ENCODE measurements at places on chromosomes 12 and 14.

- no peak for DNase-seq
Observed at GRCh38 chr14:34275530-34275929, 186.5 kb downstream of the SPTSSA start.

DNA sequence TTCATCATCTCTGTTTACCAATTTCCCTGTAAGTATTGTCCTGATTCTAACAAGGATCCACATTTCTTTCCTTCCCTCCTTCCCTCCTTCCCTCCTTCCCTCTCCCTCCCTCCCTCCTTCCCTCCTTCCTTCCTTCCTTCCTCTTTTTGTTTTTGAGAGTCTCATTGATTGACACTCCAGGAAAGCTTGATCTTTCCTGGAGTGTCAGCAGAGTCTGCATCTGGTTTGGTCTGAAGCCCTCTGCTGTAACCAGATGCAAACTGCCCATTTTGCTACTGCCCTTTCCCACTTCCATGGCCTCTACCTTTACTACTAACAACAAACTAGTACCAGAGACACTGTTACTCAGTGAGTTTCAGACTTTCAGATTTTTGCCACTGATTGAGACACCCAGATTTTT, 14.4 kb upstream of the OR6C65 start:
- DNase-seq = no peak

DNA sequence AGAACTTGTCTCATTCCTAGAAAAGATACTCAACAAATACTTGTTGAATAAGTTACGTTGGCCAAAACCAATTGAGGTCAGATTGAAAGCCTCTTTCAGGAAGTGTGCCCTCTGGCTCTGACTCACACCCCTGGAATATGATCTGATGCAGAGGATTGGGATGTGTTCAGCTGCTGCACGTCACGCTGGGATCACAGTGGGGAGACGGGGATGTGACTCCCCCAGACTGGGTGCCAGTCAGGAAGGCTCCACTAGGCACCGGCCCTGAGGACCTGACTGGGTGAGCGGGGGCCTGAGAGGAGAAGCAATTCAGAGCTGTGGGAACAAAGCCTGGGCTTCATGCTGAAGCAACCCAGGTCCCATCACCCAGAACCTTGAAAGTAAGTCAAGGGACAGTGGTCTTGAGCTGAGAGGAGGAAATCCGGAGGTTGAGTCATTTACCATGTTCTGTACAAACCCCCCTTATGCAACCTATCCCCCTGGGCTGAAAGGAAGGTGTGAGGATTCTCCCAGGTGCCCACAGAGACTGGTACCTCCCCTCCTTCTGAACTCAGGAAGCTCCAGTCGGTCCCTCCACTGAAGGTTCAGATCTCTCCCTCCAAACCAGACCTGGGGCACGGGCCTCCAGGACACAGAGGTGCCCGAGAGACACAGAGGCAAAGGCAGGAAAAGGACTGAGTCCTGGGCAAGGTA, 3.9 kb downstream of the CEBPE start:
- DNase-seq = no peak

DNA sequence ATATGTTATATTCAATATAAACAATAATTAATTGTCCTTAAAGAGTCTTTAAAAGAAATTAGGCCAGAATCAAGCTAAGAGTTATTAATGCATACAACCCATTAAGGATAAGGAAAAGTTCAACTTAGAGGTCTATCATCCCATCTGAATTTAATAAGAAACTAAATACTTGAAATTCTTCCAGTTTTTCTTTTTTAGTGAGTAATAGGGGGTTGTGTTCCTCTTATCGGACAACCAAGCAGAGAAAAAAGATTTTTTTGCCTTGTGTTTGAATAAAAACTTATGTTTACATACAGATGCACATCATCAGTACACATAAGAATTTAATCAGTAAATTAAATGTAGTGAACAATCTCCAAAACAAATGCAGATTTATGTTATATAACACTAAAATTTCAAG, 32.5 kb downstream of the PAWR start:
- DNase-seq = no peak

- no peak for DNase-seq
Observed at GRCh38 chr14:103225062-103225461, 101.8 kb downstream of the TNFAIP2 start.

- no peak for DNase-seq
Observed at GRCh38 chr12:53046655-53047220, 3.1 kb upstream of the TNS2 start.

GRCh38 chr12:10069099-10069498, 29.7 kb downstream of the CLEC1A start:
- DNase-seq = no peak

DNA sequence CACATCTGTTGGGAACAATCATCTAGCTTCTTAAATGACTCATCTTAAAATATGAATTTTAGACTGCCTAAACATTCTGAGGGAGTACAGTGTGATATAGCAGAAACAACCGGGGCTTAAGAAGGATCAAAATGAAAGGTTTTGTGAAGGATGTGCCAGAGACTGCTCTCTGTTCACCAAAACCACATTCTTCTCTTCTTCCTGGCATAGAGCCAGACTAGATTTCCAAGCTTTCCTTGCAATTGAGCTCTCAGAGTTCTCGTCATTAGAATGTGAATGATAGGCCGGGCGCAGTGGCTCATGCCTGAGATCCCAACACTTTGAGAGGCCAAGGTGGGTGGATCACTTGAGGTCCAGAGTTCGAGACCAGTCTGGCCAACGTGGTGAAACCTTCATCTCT, 94.5 kb downstream of the LRRIQ1 start:
- DNase-seq = no peak

GRCh38 chr12:83666690-83667089, 980.0 kb downstream of the TMTC2 start:
- DNase-seq = no peak

DNA sequence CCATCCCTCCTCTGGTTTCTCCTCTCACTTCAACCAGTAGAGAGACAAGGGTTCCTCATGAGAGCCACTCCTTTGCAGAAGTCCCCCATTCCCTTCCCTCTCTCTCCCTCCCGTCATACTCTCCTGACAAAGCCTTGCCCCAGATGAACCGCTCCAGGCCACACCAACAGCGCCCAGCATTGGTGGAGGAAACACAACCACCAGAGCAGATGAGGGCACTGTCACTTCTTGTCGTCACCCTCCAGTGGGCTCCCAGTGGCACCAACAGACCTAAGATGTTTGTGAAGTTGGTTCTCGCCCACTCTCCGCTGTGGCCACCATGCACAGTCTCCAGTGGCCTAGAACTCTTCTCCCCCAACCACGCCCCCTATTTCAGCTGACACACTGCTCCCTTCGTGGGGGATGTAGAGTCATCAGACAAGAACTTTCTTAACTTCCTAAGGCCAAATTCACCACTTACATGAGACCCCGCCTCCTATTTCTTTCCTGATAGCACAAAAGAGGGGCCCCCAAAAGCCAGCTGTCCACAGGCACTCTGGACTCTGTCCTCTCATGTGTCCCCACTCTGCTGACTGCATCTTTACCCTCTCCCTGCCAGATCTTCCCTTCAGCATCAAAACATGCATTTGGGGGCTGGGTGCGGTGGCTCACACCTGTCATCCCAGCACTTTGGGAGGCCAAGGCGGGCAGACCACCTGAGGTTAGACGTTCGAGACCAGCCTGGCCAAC, 29.2 kb upstream of the PLEKHG6 start:
- no peak for DNase-seq

DNA sequence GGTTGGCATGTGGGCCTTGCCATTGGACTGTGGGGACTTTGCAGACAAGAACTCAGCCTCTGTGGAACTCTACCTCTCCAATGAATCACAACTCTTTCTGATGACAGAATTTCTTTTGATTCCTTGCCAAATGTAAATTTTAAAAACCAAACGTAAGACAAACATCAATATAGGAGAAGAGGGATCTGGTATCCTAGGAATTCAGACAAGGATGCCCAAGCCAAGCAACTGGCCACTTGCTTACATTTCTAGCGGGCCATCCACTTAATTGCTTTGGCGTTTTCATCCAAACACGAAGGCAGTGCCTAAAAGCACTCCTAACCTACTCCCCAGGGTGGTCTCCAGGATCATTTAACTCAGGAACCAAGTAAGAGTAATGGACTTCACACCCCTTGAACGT, 23.4 kb upstream of the RAB35 start:
- DNase-seq = no peak

GRCh38 chr14:34222867-34223266, 239.2 kb downstream of the SPTSSA start:
- no peak for DNase-seq

DNA sequence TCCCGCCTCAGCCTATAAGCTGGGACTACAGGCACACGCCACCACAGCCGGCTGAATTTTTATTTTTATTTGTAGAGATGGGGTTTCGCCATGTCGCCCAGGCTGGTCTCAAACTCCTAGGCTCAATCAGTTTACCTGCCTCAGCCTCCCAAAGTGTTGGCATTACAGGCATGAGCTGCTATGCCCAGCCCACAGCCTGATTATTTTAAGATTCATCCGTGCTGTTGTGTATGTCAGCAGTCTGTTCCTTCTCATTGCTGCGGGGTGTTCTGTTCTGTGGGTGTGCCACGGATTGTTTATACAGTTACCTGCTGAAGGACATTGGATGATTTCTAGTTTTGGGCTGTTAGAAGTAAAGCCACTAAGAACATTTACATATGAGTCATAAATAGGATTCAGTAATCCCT, 9.6 kb upstream of the EP400 start:
- DNase-seq = no peak
